ENCODE measurements at places on chromosomes 6 and 20.

GRCh38 chr20:63363981-63364561 is 2.9 kb upstream of the CHRNA4 start:
- DNase-seq, result no peak

- DNase-seq, result no peak
Observed at GRCh38 chr6:35919085-35919826, 1.6 kb downstream of the SRPK1 start.

DNA sequence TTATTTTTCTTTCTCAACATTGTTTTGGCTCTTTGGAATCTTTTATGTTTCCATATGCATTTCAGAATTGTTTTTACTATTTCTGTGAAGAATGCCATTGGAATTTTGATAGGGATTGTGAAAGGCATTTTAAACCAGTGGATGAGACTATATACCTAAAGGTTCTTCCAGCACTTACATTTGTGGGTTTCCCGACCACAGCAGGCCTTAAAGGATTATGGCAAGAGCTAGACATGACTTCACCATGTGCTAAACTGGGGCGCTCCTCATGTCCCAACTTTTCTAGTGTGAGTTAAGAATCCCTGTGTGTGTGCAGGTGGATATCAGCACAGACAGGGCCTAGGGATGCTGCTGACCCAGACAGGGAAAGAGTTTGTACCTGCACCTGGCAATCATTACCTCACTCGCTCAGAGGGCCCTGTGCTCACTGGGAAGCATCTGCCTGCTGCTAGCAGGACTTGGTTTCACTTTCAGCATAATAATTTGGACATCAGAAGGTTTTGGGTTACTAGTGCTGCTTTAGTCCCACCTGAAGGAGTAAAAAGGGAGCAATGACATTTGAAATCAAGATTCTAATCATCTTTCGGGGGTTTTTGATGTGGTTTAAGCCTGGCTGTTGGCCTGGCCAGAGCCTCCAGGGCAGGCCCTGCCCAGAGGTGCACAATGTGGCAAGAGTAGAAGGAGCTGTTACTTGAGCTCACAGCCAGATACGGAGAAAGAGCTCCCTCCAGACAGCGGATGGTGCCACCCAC is 137.1 kb downstream of the CDC5L start:
- no peak for DNase-seq

GRCh38 chr6:51854876-51855275 is 232.5 kb downstream of the PKHD1 start:
- no peak for DNase-seq

- DNase-seq, result no peak
Observed at GRCh38 chr6:119757467-119757866, 407.9 kb upstream of the MAN1A1 start.

DNA sequence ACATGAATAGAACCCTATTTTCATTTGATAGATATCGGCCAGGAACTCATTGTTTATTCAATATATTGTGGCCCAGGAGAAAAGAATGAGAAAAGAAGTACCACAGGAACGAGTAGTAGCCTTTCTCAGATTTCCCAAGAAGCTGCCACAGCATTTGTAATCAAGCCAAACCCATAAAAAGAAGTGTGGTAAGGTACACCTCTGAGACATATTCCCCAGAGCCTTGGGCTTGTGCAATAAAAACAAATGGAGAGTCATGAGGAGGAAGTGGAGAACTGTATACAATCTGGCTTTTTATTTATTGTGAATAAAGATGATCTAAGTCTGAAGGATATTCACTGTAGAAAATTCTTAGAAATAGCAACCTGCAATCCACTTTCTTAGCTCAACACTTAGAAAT is 36.7 kb downstream of the KIF6 start:
- DNase-seq, result no peak

GRCh38 chr6:1380625-1381427 is 8.6 kb upstream of the FOXF2 start:
- DNase-seq, result no peak

Measured in right renal pelvis (tissue), 4 donors.